Tibial nerve (tissue), 4 donors: ENCODE measurements at places on chromosomes 3 and 15. TPM values are rescaled to one million over a fixed set of nuclear protein-coding genes. Genes with fewer than 3 reads are reported as not detected.

GRCh38 chr3:111692593-111693552, 97.7 kb upstream of the ZBED2 start:
- no peak for DNase-seq

Gene IL16
- 80.2 TPM for total RNA-seq

- DNase-seq, result no peak
Observed at GRCh38 chr3:64380546-64380945, 155.3 kb upstream of the PRICKLE2 start.

- no peak for DNase-seq
Observed at GRCh38 chr3:13557417-13557816, 8.5 kb downstream of the FBLN2 start.

GRCh38 chr3:10563396-10563795, 58.0 kb upstream of the ATP2B2 start:
- DNase-seq, result no peak

Gene TF
- total RNA-seq, result 6.8 TPM

DNA sequence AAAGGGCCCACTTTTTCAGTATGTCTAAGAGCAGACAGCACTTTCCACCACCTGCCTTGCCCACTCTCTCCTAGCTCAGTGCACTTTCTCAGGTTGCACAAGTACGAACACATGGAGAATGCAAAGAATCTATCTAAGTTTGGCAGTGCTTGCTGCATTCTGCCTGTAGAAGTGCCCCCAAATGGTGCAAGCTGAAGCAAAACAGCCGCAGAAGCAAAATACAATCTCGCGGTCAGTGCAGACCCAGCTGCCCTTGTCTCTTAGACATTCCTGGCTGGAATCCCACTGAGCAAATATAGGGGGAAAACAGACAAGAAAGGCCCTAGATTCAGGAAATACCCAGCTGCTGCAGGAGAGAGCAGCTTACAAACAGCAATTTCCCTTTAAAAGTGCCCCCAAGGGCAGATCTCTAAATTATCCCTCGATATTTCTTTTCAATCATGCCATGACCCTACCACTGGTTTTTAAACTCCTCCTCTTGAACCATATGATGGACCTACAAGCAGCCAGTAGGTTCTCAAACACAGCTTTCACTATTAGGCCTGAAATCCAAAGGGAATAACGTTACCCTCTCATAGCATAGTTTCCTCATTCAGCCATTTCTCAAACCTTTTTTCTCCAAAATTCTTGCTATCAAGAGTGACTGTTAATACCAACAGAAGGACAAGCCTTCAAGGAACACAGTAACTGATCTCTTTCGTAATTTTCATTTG, 67.0 kb downstream of the TNIK start:
- no peak for DNase-seq

Gene AHSG
- total RNA-seq, result not detected

- DNase-seq, result no peak
Observed at GRCh38 chr15:54719325-54719724, 477.4 kb downstream of the RSL24D1 start.

- peak; percentile 63 for DNase-seq
Observed at GRCh38 chr3:107846279-107846852, 244.5 kb downstream of the CD47 start.

DNA sequence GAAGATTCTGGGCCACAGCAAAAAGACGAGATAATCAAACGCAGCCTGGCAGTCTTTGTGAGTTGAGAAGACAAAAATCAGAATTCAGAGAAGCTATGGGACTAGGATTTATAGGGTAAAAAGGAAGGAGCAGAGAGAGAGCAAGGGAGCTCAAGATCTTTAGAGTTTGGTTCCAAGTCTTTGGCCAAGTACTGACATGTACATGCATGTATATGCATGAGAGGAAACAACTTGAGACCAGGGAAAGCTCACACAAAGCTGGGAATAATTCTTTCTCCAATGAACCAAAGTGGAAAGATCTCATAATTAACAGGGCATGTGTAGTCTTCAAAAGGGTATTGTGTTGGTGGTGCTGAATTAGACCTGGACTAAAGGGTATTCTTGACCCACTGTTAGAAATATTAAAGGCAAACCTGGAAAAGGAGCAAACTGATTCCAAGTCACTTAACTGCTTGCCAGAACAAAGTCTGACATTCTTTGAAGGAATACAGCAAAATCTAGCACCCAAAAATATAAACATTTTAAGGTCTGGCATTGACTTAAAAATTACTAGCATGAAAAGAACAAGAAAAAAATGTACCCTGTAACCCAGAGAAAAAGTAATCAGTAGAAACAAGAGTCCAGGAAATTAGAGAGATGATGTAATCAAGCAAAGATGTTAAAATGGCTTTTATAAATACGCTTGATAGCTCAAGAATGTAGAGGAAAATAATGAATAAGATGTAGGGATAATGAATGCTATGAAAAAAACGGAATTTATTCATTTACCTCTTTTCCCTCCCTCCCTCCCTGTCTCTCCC, 226.0 kb upstream of the CGNL1 start:
- DNase-seq, result no peak

Gene GPR171
- 2.7 TPM for total RNA-seq

Gene AQP9
- not detected for total RNA-seq

Gene GOLGA6D
- total RNA-seq, result not detected

- no peak for DNase-seq
Observed at GRCh38 chr15:34481370-34481769, 43.8 kb upstream of the GOLGA8A start.

- DNase-seq, result peak; percentile 24
Observed at GRCh38 chr3:29275309-29275708, 5.6 kb upstream of the RBMS3 start.

Gene BMF
- total RNA-seq, result 3.6 TPM

DNA sequence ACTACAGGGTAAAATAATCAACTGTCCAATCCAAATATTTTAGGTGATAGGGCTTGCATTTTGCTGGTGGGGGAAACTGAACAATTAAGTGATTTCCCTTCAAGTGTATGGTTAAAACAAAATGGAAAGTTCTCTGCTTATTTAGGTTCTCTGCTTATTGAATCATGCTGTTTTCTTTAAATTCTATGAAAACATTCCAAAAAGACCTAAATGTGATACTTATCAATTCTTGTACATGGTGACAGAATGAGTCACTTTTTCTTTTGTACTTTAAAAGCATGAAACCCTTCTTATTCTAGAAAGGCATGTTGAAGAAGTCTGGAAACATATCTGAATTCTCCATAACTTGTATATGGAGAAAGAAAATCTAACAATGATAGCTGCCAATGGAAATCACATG, 192.6 kb downstream of the FMN1 start:
- DNase-seq, result no peak

Gene SLC2A2
- total RNA-seq, result not detected

GRCh38 chr15:66481107-66481856, 16.3 kb downstream of the SNAPC5 start:
- no peak for DNase-seq

DNA sequence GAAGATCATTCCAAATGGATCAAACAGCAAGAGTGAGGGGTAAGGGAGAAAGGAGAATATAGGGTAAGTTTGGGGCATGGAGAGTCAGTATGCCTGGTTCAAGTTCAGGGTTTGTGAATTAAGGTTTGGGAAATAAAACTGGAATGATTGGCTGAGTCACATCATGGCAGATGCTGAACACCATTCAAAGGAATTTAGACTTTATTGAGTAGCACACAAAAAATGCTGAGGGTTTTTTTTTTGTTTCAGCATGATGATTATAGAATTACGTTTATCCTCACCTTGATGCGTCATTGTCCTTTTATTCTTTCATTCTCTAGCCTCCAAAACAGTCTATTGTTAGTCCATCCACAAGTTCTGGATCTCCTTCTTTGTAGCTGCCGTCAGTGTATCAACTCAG, 220.0 kb upstream of the UMPS start:
- DNase-seq, result no peak

DNA sequence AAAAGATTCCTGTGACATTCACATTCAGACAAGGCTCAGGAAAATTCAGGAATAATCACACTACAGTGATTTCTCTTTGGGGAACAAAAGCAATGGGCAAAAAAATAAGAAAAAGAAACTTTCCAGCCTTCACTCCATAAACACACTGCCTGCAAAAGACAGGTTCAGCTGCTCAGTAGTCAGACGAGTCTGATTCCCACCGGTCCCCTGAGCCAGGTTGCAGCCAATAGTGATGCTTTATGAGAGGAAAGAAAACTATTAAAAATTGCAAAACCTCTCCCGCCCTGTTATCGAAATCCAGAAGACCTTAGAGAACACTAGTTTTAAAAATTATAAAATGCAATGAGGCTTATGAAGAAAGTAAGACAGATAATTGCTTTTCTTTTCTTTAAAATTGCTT, 8.5 kb downstream of the PLCH1 start:
- no peak for DNase-seq

DNA sequence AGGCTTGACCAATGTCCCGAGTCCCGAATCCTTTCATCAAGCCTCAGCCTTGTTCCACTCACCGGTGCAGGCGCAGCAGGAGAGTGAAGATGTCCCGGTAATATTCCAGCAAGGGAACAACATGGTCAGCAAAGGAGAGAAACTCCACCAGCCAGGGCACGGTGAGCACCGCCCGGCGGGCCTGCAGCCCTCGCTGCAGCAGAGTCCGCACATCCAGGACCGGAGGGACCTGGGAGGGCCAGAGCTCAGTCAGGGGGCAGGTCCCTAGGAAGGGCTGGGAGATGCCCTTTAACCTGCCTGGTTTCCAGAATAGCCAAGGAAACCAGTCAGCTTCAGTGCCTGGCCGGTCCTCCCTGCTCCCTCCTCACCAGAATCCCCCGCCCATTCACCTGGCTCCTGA, 6.4 kb downstream of the CDAN1 start:
- no peak for DNase-seq

Gene PRC1
- 31.0 TPM for total RNA-seq
